Activated T-cell treated with anti-CD3 and anti-CD28 coated beads, Interleukin-2, amount 50 U/mL, for 24 hours (primary cell): ENCODE measurements at places on chromosomes 7 and 10.

- no peak for DNase-seq
These were observed 32.8 kb downstream of the GOLGA7B start for GRCh38 chr10:97882142-97883091.

DNA sequence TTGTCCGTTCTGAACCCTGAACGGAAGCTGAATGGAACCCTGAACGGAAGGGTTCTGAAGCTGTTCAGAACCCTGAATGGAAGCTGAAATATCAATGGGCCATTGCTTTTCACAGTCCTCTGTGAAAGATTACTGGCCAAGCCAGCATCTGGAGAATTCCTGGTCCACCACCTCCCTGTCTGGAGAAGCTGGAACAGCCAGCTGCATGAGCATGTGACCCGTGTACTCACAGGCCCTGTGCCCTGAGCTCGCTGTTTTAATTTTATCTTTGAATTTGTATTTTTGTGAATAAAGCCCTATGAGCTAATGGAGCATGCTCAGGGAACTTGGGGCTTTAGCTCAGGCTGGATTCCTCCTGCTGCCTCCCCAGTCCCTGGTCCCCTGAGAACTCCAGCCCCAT is 37.2 kb downstream of the HTRA1 start:
- DNase-seq, result no peak

DNA sequence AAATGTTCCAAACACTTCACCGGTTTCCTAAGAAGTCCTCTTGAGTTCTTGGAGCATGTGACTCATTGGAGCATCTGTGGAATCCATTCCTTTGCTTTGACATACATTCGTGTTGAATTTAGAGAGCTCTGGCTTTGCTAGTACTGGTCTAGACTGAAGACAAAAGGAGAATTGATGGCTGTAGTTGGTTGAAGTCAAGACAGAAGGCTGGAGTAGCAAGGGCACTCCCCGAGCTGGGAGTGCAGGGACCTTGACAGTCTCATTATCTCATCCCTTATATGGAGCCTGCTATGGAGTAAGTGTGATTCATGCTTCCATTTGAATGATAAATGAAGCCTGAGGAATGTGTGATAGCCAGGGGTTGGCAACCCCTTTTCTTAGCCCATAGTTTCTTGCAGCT is 1249.1 kb downstream of the TYW1 start:
- no peak for DNase-seq

GRCh38 chr10:78838141-78838657 is 230.6 kb upstream of the ZMIZ1 start:
- no peak for DNase-seq

DNA sequence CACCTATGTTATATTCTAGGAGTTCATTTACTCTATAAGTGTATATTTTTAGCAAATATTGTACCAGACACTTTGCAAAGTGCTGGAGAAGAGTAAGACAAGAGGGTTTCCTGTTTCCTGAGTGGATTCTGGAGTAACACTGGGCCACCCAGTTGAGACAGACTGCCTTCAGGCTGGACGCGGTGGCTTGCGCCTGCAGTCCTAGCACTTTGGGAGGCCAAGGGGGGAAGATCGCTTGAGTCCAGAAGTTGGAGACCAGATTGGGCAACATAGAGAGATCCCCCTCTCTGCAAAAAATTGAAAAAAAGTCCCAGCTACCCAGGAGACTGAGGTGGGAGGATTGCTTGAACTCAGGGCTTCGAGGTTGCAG is 772 bp upstream of the ZSCAN25 start:
- no peak for DNase-seq

- DNase-seq, result no peak
These were observed 18.7 kb upstream of the ZNF488 start for GRCh38 chr10:47402641-47403301.

DNA sequence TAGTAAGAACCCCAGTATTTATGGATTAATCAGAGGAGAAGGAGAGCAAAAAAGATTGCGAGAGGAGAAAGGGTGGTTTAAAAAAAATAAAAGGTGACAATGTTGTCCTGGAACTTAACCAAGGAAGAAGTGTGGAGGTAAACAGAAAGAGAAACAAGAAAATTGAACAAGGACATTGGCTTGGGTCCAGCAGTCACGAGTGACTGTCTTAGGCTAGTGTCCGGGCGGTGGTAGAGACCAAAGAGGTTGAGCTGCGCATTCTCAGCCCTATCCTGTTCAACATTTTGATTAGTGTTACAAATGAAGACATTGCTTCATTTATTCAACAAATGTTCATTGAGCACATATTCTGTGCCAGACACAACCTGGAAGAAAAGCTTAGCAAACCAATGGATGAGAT is 329.9 kb downstream of the FGFR2 start:
- DNase-seq, result no peak

DNA sequence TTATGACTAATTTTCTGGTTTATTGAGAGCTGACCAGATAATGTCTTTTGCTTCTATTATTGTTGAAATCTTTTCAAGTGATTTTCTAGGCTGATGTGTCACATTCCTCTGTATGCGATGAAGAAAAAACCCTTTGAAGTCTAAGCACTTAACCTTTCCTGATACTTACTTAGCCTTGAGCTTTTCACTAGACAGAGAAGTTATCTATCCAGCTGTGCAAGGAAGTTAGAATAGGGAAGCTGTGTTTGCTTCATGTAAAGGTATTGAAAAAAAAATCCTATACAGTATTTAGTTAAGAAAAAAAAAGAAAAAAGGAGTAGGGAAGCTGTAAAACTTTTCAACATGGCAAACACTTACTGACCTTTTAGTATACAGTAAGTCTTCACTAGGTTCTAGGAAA is 117.6 kb upstream of the DNAJB12 start:
- no peak for DNase-seq

DNA sequence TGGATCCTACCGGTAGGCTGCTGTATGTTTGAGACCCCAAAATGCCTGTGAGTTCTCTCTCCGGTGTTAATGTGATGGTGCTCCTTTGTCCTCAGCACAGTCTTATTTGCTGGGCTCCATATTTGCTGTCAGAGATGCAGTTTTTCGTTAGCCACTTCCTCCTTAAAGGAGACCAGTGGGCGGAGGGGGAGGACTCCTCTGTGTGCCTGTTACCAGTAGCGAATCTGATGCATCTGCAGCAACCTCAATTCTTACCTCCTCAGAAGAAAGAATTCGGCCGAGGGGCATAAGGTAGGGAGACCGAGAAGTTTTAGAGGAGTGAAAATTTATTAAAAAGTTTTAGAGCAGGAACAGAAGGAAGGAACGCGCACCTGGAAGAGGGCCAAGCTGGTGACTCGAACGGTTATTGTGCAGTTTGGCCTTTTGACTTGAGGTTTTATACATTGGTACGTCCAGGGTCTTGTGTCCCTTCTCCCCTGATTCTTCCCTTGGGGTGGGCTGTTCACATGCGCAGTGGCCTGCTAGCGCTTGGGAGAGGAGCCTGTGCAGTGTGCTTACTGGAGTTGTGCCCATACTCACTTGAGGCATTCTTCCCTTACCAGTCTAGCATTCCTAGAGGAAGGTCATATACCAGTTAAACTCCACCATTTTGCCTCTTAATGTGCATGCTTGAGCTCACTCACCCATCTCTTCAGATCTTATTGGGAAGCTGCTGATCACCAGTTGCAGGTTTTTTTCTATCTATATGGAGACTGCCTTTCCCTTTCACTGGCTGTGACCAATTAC is 49.5 kb downstream of the GNAI1 start:
- no peak for DNase-seq

- no peak for DNase-seq
These were observed 79.4 kb upstream of the FEZF1 start for GRCh38 chr7:122383934-122384333.

- DNase-seq, result no peak
These were observed 73.6 kb downstream of the MAD1L1 start for GRCh38 chr7:2159176-2159520.

DNA sequence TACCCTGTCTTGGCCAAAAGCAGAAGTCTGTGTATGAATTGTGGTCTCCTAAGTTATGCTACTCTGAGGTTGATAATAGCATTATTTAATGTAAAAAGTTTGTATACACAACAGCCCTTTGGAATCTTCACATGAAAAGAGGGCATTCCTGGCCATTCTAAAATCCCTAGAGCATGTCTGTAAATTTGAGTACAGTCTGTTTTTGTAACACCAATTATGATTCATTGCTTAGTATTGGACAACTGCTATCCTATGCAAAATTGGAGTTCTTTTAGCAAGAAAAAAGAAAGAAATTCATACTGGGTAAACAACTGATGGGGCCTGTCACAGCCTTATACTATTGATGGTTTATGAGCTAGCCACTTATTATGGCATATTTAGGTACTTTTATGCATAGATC is 10.2 kb downstream of the CUTC start:
- no peak for DNase-seq

- no peak for DNase-seq
These were observed 55.9 kb downstream of the FAM241B start for GRCh38 chr10:69685802-69686585.

- DNase-seq, result no peak
These were observed 255.1 kb downstream of the XPNPEP1 start for GRCh38 chr10:109668154-109668665.

- no peak for DNase-seq
These were observed 1116.2 kb downstream of the SORCS3 start for GRCh38 chr10:105757302-105757701.

GRCh38 chr10:55820071-55820470 is 541.0 kb downstream of the ZWINT start:
- DNase-seq, result no peak

DNA sequence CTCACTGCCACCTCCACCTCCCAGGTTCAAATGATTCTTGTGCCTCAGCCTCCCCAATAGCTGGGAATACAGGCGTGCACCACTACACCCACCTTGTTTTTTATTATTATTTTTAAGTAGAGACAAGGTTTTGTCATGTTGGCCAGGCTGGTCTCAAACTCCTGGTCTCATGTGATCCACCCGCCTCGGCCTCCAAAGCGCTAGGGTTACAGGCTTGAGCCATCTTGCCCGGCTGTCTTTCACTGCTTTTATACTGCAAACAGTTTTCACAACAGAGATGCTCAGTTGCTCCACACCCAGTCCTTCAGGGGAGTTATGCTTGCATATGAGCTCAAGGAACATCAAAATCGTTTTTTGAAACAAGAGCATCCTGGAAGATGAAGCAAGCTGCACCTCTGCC is 1.3 kb upstream of the PRR15 start:
- no peak for DNase-seq

DNA sequence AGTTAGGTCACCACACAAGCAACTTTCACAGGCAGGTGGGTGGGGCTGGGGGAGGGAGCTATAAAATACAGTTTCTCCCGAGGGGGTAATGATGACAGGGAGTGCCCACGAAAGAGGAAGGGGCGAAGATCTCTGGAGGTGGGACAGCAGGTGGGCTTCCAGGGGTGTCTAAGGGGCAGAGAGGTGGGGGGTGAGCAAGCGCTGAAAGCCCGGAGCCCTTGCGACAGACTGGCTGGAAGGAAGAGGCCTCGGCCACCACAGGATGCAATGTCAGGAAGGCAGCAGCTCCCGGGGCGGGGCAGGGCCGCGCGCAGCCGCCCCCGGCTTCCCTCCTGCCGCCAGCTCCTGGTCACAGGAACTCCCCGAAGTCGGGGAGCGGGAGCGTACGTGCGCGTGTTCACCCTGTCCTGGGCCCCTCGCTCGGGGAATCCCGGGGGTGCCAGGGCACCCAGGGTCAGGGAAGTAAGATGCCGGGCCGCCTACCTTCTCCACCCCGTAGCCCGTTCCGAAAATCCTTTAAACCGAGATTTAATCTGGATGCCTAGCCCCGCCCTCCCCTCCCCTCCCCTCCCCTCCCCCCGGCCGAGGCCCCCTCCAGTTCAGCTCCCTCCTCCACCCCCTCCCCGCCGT is 105.2 kb upstream of the PPIF start:
- DNase-seq, result peak; percentile 73

DNA sequence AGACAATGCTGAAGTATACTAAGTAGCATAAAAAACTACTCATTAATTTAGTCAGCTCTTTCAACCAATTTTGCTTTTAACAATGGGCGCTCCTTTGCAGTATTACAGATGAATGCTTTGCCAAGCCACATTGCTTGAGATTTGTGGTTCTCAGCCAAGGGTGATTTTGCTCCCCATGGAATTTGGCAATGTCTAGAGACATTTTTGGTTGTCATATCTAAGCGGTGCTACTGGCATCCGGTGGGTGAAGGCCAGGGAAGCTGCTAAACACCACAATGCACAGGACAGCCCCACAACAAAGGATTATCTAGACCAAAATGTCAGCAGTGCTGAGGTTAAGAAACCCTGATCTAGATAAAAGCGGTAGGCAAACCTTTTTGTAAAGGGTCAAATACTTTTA is 112.0 kb downstream of the UBE2H start:
- no peak for DNase-seq

DNA sequence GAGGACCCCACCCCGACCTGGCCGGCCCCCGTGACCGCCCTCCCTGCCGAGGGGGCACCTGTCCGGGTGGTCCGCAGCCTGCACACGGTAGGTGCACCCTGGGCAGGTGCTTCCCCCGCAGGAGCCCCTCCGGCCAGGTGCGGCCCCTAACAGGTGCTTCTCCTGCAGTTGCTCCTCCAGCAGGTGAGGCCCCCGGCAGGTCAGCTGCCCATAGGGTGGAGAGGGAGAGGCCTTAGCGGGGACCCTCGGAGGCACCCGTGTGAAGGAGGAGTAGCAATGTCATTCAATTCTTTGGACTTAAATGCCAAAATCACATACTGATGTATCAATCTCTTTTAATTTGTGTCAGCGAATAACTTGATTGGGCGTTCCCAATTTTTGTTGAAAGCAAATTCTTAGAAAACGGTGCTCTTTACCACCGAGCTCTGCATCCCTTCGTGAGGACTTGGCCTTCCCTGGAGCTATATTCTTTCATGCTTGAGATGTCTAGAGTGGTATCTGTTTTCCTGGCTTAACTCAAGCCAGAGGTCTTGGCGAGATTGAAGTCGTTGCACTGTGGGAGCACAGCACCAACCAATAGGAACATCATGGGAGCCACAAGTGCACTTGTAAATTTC is 738 bp upstream of the NCAPG2 start:
- no peak for DNase-seq

DNA sequence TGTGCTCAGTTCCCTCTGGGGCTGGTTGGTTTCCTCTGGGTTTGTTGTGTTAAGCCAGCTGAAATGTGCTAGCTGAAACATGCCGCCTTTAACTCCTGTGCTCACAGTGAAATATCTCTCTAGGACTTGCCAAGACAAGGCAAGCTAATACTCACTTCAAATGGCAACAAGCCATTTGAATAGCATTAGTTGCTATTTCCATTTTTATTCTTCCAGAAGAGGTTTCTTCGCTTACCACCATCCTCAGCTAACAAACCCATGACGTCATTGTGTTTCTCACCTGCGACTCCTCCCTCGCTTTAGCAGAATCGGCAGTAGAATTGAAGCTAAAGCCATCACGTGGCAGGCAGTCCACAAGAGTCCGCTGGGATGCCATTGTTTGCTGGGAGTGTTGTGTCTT is 61.3 kb downstream of the ZNF22 start:
- no peak for DNase-seq
